ENCODE measurements at places on chromosomes 13 and 19.

GRCh38 chr19:44566984-44567383, 37.5 kb upstream of the CEACAM20 start:
- DNase-seq, result no peak

GRCh38 chr13:34241332-34241731, 423.4 kb downstream of the RFC3 start:
- DNase-seq, result no peak

GRCh38 chr13:86476656-86477055, 677.4 kb upstream of the SLITRK6 start:
- no peak for DNase-seq

DNA sequence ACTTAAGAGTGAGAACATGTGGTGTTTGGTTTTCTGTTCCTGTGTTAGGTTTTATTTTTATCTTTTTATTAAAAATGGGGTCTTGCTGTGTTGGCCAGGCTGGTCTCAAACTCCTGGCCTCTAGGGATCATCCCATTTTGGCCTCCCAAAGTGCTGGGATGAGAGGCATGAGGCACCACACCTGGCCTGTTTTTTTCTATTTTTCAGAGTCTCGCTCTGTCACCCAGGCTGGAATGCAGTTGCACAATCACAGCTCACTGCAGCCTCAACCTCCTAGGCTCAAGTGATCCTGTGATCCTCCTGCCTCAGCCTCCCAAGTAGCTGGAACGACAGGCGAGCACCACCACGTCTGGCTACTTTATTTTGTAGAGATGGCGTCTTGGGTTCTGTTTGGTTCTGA, 7.6 kb downstream of the ZNF574 start:
- DNase-seq, result no peak

DNA sequence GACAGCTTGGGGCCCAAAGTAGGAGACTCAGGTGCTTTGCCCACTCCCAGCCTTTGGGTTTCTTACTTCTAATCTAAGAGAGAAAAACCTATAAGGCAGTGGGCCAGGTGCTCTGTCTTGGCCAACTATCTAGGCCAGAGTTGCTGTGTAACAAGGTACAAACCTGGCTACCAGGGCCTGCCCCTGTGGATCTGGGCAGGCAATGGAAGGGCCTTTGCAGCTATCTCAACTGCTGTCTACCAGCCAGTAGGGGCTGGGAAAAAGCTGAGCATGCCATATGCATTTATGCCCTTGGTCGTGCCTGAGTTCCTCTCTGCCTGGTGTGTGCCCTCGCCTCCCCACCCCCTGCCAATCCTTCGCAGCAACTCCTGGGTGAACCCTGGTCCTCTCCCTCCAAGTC, 16.7 kb upstream of the SERPINE3 start:
- no peak for DNase-seq

GRCh38 chr19:35285095-35285449, 2.7 kb downstream of the HAMP start:
- no peak for DNase-seq

GRCh38 chr19:7661744-7662538, 6.9 kb upstream of the RETN start:
- DNase-seq, result no peak

DNA sequence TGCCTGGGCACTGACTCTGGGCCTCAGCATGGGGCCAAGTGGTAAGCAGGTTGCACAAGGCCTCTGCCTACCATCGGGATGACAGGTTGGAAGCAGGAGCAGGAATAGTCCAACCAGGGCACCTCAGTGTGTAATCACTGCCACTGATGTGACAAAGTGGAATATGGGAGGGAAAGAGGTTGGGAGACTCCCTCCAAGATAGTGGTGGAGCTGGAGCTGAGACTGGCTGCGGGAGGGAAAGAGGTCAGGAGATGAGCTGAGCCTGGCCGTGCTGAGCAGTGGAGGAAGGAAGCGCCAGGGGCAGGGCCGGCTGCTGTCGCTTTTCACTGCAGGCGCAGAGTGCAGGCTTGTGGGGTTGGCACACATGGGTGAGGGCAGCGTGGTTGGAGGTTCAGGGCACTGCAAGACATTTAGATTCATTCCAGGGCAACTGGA, 6.8 kb downstream of the UPF3A start:
- no peak for DNase-seq

DNA sequence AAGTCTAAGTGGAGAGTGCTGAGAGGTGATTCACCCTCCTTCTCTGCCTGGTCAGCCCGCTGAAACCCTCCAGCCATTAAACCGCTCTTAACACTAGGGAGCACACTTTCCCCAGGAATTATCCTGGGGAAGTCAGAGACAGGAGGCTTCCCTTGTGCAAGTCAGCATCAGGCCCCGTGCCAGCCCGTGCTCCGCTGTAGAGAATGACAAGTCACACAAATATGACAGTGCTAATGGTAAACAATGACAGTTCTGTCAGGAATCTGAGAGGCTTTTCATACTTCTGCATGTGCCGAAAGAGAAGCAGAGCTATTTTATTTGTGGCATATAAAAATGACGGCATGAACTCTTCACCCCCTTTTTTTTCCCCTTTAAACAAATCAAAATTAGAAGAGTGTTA, 816.9 kb upstream of the SLC10A2 start:
- no peak for DNase-seq

DNA sequence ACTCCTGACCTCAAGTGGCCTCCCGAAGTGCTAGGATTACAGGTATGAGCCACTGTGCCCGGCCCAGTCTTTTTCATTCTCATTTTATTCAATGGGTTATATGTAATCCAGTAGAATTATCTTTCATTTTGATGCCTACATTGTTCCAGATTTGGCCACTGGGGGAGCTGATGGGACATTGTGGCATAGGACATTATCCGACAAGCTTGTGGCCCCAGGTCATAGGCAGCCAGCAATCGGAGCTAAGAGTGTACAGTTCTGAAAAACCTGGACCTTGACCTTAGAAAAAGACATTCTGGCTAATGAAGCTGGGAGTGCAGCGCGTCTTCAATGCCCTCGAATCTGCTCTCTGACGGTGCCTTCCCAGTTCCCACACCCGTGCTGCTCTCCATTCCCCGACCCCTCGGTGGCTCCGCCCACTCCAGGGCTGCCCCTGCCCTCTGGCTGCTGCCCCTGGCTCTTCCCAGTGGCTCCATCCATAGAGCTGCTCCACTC, 108.7 kb downstream of the TEX29 start:
- DNase-seq, result no peak

GRCh38 chr13:22846551-22846950, 334.2 kb upstream of the SGCG start:
- DNase-seq, result no peak

DNA sequence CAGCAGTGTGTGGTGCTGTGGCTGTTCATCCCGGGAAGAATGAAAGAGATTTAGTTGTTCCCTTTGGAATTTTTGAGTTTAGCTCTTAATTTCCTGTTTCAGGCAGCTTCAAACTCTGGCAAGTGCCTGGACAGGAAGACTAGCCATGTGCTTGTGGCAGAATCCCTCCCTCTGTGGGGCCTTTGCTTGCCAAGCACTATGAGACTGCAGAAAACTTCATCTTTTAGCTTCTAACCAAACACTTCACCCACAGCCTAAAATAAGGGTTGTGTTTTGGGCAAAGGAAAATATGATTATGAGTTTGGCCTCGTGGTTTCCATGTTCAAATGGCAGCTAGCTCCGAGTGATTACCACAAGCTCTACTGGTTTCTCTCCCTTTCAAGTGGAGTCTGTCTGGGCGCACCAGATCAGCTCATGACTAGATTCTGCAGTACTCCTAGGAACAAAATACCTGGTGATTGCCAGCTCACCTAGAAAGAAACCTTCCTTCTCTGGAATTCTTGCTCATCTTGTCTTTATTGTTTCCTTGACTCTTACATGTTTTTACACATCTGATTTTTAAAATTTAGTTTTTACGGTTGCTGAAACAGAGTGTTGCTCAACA, 707.5 kb downstream of the SLITRK6 start:
- DNase-seq, result no peak

GRCh38 chr19:12723381-12723640, 421 bp downstream of the TNPO2 start:
- DNase-seq, result no peak

GRCh38 chr13:110394371-110394841, 87.3 kb downstream of the COL4A2 start:
- no peak for DNase-seq

DNA sequence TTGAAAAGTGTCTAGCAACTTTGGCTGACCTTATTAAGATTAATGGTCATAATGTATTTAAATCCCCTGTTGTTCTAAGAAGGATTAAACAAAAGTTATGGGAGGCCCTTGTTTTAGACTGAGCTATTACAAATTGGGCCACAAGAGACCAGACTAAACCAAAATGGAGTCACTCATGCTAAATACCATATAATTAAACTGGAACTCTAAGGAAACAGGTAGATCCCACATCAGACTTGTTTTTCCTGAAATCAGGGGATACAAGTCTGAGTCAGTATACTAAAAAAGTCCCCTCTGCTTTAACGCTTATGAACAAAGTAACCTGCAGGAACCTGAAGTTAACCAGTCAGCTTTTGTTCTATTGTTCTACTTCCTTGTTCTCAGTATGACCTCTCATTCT, 305.9 kb upstream of the SGCG start:
- no peak for DNase-seq

DNA sequence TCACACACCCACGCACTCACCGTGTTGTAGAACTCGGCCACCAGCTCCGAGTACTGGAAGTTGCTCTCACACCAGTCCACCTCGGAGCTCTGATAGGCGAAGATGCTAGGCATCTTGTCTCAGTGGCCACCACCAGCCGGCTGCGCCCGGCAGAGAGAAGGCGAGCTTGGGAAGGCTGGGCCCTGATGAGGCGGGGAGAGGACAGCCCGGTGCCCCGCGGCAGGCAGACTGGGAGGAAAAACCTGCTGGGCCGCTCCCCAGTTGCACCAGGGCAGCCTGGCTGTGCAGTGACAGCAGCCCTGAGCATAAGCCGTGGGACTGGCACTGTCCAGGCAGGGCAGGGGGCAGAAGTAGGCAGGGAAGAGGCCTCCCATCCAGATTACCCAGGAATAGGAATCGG, at the start of gene ACER1:
Gene ACER1 (minus strand): TSS at position 174 of the 400 bp plus-strand sequence. CDS start 61 bp downstream, at position 113.
- DNase-seq, result no peak

DNA sequence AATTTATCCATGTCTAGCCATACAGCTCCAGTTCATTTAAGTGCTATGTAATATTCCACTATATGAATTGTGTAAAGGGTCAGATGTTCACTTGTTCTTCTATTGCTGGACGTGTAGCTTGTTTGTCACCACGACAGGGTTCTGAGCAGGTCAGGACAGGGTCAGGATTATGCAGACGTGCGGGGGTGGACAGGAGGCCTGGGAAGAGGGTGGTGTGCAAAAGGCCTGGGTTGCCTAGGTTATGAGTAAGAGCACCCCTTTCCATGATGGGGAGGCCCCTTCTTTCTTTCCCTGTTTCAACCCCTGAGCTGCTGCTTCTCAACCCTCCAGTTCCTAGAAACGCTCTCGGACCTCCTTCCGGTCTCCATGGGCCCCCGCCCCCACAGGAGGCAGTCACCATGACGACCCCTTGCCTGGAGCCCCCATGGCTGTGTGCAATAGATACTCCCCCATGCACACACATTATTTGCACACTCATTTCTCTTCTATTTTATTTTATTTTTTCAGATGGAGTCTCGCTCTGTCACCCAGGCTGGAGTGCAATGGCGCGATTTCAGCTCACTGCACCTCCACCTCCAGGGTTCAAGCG, 2.0 kb downstream of the EXOC3L2 start:
- DNase-seq, result no peak

GRCh38 chr13:33050161-33050560, 33.9 kb downstream of the KL start:
- DNase-seq, result no peak

DNA sequence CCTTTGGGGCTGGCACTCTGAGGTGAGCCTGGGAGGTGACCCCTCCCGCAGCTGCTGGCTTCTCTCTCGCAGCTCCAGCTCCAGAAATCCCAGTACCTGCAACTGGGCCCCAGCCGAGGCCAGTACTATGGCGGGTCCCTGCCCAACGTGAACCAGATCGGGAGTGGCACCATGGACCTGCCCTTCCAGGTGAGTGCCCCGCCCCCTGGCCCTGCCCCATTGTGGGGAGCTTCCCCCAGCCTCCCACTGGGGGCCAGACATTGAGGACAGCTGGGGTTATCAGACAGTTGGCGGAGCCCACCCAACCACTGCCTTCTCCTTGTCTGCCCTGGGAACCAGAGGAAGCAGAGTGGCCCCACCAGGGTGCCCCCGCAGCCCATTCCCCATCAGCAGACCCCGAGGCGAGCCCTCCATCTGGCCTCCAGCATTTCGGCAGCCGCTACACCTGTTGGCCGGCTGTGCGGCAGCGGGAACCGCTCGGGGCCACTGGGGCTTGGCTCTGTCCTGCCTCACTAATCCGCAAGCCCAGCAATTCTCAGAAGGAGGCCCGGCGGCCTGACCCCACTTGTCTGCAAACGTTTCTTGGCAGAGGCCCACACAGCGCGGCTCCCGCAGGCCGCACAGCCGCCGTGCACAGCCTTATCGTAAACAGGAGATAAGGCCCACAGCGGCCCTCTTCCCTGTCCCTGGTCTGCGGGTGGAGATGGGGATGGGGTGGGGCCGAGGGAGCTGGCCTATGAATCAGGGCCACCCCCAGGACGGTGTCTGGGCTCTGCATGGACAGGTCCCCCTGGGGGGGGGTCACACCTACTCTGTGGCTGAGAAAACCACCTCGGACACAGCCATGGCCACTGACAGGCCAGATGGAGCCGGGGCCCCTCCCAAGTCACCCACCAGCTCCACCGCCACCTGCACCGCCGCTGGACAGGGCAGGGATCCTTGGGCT, 48.0 kb downstream of the COMP start:
- DNase-seq, result no peak

DNA sequence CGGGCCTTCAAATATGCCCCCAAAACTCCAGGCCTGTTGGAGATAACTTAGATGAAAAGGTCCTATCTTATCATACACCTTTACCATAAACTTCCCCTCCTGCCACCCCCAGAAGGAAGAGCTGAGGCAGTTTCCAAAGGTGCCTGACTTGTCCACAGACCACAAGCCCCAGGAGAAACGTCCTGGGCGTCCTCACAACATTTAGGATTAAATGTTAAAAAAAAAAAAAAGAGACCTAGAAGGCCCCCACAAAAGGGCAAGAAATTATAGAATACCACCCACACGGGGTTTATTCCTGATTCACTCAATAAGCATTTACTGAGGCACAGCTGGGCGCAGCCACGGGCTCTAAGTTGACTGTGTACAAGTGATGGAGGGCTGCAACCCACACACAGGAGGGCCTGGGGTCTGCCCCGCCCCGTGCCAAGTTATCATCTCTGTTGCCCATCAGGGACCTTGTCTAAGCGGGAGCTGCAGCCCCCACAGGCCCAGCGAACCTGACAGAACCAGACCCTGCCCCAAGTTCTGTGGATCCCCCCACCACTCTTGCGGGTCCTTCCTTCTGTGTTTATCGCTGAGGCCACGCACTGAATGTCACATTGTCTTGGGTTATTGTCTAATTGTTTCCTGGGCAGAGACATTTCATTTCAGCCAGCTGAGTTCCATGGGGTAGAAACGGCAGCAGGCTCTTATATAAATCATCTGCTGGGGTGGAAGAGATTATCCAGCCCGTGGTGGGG, 83.0 kb upstream of the TM9SF2 start:
- DNase-seq, result no peak

GRCh38 chr13:41370736-41371135, 59.7 kb downstream of the NAA16 start:
- DNase-seq, result no peak

- no peak for DNase-seq
Observed at GRCh38 chr13:66974174-66974573, 256.0 kb downstream of the PCDH9 start.

All from T-helper 1 cell (primary cell).